Neural progenitor cell (in vitro differentiated cells): ENCODE measurements at places on chromosomes 3 and 15.

DNA sequence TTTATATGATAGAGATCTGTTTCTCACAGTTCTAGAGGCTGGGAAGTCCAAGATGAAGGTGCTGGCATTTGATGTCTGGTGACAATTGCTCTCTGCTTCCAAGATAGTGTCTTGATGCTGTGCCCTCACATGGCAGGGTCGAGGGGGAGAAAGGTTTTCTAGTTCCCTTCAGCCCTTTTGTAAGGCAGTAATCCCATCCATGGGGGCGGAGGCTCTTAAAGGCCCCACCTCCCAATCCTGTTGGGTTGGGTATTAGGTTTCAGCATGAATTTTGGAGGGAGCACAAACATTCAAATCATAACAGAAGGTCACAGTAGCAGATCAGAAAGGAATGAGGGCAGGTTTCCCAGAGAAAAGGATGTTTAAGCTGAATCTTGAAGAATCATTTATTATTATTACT is 601.7 kb upstream of the ZNF717 start:
- peak; percentile 3 for DNase-seq

GRCh38 chr3:156498307-156498706 is 56.6 kb downstream of the SSR3 start:
- DNase-seq: no peak

GRCh38 chr3:31105438-31106077 is 211.1 kb upstream of the GADL1 start:
- DNase-seq: no peak

- peak; percentile 70 for DNase-seq
These were observed 164.0 kb downstream of the IL20RB start for GRCh38 chr3:137121704-137122314.

DNA sequence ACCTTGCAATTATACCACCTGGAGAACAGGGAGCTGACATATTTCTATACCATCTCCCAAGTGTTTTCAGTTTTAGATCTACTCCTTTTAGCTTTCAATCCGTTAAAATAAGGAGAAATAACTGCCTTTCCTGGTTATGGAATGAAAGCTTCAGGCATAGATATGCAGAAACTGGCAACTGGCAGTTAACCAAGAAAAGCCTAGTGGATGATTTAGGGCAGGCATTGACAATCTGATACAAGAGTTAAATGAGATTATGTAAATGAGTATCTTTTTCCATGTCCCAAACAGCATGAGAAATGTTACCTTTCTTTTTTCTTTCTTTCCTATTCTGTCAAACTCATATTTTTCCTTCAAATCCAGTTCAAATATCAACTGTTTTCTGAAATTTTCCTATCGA is 689.1 kb upstream of the DPPA4 start:
- no peak for DNase-seq

- no peak for DNase-seq
These were observed 306.4 kb upstream of the STT3B start for GRCh38 chr3:31226346-31226745.

- no peak for DNase-seq
These were observed 5.5 kb upstream of the LEKR1 start for GRCh38 chr3:156820692-156821080.

- peak; percentile 86 for DNase-seq
These were observed 369.2 kb upstream of the IL12A start for GRCh38 chr3:159619341-159619885.
